ENCODE measurements at places on chromosomes 5 and 9.
A peak's percentile ranks its signal among the peaks of the same experiment; 100 is the strongest.

DNA sequence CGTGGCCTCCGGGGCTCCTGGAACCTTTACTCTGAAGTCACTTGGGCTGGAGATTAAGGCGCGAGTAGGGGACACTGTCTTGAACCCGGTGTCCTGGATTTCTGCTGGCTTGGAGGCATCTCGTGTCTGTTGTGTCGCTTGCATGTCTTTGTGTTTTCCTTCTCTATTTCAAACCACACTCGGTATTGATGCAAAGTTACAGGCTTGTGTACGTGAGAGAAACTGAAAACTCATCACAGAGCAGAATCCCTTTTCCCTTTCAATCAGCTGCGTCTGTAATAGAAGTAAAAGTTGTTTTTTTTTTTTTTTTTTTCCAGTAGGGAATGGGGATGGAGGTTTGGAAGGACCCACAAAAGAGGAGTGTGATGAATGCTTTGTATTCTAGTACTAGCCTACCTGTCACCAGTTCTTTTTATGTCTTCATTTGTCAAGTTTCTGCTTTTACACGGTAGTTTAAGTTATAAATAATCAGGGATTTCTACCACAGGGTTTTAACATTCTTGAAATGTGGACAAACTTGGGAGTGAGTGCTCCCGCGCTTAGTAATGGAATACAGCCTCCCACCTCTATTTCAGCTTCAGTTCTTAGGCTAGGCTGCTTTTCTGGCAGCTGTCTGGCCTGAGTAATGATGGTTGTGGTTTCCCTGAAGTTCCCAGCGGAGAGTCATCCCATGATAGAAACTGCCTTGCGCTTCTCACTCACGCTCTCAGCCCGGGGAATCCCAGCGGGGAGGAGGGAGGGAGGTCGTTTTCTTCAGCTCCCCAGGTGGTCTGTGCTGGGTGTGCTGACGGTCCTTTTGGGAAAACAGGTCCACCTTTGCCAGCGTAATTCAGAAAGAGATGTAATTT is 763 bp downstream of the TJP2 start:
- peak; percentile 61 for DNase-seq

DNA sequence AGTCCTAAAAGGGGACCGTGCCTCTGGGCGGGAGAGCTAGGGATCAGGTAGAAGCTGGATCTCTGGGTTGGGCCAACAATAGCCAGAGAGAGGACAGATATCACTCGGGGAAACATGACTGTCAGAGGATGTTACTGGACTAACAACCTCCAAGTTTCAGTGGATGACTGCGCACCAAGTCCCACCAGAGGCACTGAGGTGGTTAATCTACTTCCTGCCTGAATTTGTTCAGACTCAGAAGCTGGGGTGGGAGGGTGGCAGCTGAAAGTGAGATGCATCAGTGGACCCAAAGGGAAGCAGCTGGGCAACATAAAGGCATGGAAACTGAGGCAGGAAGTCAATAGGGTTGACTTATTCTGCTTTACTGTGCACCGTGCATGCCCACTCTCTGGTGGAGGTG is 130.1 kb upstream of the SLC44A1 start:
- DNase-seq = no peak

DNA sequence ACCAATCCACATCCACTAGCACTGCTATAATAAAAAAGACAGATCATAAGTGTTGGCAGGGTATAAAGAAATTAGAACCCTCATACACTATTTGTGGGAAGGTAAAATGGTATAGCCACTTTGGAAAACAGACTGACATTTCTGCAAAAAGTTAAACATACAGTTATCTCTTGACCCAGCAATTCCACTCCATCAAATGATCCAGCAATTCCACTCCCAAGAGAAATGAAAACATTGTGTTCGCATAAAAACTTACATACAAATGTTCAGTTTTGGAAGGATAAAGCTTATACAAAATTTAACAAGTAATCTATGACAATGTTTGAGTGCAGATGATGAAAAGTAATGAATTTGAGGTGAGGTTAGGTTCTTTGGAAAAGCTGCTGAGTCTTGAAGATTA is 2.1 kb downstream of the KIF27 start:
- DNase-seq = no peak

GRCh38 chr5:147887026-147887627 is 8.6 kb downstream of the SCGB3A2 start:
- DNase-seq = peak; percentile 30

DNA sequence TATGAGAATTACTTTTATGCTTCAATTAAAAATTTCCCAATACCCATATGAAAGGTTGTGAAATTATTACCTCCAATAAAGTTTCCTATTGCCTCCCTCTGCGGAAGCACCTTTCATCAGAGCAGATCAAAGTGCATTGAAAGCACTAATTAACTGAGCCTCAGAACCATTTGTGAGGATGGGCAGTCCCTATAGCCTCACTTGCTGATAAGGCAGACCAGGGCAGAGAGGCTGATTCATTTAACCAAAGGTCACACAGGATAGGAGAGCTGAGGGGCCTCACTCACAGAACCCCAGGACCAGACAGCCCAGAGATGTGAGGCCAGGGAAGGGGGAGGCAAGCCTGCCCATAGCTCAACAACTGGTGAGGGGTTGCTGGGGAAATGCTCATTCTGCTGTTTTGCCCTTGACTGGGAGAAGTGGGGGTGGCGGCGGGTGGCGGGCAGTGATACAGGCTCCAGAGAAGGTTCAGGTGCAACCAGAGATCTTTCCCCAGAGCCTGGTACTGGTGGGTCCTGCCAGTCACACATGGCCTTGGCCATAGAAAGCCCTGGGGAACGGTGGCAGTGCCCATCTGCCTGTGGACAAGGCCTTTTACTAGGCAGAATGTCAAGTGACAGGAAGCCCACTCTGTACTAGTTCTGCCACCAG is 57.9 kb downstream of the MACROH2A1 start:
- no peak for DNase-seq

DNA sequence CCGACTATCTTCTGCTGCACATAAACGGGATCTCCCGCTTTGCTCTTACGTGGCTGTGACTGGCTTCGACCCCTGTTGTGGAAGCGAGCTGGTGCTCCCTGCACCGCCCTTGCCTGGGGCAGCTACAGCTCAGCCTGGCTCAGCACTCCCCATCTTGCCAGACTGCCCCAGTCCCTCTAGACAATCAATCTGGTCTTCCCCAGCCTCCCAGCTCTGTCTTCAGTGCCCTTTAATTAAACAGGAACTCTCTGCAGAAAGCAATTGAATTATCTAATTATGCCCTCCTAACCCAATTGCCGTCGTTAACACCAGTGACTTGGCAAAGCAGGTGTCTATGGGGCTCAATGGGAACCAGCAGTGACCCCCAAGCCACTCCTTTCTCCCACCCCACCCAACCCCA is 18.9 kb upstream of the NTNG2 start:
- DNase-seq = peak; percentile 25

DNA sequence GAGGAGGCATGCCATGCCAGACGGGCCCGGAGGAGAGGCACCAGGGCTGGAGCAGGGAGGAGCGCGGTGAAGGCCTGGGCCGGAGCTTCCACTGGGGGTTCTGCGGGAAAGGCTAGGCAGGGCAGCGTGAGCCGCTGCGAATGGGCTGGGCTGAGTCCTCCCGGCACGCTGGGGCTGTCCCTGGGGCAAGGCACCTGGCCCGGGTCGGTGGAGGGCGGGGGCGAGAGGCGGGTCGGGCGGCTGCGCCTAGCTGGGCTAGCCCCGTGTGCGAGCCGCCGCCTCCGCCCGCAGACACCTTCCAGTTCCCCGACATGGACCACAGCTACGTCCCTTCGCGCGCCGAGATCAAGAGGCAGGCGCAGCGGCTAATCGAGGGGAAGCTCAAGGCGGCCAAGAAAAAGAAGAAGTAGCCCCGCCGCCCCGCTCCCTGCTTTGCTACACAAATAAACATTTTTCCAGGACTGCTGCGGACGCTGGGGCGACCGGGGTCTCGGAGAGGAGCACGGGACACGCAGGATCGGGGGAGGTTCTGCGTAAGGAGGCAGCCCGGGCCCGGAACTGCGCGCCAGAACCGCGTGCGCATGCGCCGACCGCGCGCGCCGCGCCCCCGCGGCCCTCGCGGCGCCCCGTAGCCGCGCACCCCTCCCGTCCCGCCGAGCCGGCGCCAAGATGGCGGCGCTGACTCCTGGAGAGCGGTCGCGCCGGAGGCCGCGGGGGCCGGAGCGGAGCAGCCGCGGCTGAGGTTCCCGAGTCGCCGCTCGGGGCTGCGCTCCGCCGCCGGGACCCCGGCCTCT is at the start of gene RABL6:
Gene RABL6 (plus strand): TSS at position 668 of the 794 bp plus-strand sequence. CDS start 249 bp downstream, outside the sequence.
- DNase-seq = peak; percentile 91

- no peak for DNase-seq
Measured at GRCh38 chr5:179301796-179302195, 43.5 kb downstream of the ADAMTS2 start.

- DNase-seq = no peak
Measured at GRCh38 chr9:2043243-2043642, 28.1 kb downstream of the SMARCA2 start.

GRCh38 chr5:79785983-79786382 is 96.3 kb downstream of the CMYA5 start:
- DNase-seq = no peak

- DNase-seq = no peak
Measured at GRCh38 chr5:150338546-150338945, 19.0 kb upstream of the TCOF1 start.

Data from eye (tissue), 1 donor.